Activated CD4-positive, alpha-beta T cell treated with anti-CD3 and anti-CD28 coated beads, Interleukin-2, amount 10 ng/mL, durations not matched to agents 7 days and 5 days (primary cell): ENCODE measurements at places on chromosomes 4 and X.

DNA sequence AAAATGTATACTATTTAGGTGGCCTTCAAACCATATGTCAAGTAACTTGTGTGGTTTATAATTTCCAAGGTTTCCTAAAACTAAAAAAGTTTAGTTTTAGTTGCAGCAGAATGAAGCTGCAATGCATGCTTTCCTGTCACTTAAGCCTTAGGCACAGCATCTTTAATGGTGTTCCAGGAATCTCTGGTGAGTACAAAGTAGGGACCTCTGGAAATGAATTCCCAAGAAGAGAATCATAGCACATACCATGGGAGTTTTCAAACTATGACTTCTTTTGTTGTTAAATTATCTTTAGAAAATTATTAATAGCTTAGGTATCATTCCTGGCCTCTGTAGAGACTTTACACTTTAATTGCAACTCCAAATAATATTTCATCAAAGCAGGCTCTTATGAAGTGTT, 1005.9 kb upstream of the PABPC4L start:
- DNase-seq = no peak

DNA sequence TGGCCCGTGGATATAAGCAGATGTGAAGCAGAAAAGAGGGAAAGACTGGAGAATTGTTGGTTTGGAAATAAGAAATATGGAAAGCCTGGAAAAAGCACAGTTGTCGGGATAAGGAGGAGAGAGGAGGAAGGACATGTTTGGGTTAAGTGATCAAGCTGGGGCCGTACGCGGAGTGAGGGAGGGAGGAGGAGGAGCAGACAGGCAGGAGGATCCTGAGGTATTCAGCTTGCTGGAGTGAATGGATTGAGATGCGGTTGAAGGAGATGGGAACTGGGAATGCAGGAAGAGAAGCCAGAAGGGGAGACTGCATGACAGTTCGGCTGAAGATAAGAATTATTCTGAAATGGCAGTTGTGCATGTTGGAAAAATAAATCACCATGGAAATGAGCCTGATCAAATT, 21.2 kb downstream of the ZFP42 start:
- no peak for DNase-seq

GRCh38 chrX:140141444-140142029, 176.2 kb upstream of the CXorf66 start:
- peak; percentile 29 for DNase-seq

DNA sequence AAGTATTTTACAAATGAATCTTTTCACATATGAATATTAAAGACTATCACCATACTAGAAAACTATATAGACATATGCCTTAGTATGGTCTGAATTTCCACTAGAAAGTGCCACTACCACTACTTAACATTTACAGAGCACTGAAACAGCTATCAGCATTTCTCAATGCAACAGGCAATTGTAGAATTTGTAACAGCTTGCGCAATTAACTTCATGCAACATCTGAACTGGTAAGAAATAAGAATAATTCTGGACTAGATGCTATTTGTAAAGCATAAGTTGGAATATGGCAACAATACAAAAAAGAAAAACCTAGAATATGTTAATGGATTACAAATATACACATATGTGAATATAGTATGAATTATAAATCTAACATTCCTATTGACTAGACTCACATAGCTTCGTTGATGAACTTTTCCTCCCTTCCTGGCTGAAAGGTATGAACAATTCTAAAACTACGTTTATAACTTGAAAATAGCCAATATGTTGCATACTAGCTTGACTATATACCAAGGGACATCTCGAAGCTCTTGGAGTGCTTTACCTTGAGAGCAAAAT, 82.0 kb downstream of the ATP8A1 start:
- DNase-seq = no peak

GRCh38 chrX:67437821-67438220, 106.0 kb upstream of the AR start:
- DNase-seq = no peak

DNA sequence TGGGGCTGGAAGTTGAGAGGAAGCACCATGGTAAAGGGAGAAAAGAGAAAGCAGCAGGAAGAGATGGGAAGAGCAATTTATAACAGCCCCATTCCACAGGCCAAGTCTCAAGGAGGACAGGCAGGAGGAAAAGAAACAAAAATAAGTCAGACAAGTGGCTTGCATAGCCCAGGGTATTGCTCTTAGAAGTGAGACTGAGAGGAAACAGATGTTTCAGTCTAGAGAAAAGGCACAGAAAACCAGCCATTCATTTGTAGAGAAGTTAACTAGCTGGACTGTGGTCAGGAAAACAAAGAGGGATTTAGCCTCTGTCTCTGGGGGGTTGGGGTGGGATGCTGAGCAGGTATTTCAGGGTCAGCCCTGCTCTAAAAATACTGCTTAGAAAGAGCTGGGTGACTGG, 175.0 kb upstream of the ARHGEF9 start:
- DNase-seq = no peak

DNA sequence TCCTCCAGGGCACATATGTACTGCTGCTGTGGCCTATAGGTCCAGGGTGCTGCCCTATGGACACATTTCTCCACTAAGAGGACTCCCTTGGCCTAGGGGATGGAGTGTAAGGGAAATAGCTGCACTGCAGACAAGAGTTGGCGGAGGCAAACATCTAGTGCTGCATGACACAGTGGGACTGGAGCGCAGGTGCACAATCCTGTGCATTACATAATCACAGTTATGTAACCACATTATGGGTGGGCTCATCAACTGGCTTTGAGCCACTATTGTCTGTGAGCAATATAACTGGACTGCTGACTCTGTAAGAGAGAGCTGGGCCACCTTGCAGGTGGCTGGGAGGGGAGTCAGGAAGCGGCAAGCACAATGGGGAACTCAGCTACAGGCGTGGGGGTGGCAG, 3.2 kb upstream of the TIGD2 start:
- no peak for DNase-seq

DNA sequence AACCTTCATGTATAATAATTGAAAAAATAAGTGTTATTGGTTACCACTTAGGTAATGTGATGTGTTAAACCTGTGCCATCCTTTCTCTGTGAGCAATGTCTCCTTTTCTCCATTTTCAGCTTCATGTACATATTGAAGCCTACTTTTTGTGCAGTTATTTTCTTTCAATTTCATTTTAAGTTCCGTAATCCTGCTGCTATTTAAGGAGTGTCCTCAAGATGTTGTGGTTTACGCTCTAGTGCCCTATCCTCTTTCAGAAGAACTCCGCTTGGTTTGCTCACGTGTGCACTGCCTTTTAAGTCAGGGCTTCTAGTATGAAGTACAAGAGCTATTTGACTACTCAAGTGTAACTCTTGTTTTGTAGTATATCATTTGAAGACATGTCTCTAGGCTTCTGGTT, 2253.2 kb upstream of the TENM3 start:
- no peak for DNase-seq

DNA sequence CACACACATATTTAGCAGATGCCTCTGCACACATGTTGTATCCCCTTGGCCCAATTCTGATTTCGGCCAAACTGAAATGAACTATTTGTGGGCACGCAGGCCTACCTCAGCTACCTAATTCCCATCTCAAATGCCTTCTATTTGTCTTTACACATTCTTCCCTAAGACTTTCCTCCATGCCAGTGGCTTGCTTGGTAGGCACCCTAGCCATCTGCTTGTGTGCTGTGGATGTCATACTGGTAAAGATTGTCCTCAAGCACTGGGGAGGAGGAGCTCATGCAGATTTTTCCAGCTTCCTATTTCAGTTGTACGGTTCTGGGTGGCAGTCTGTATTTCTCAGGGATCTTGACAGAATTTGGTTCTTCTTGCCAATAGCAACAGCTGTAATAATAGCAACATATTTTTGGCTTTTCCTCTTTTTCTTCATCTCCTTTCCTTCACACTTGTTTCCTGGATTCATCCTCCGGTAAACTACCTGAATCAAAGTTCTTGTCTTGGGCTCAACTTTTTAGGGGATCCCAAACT, 514.3 kb downstream of the ADGRL3 start:
- no peak for DNase-seq

- DNase-seq = no peak
Observed at GRCh38 chrX:31209005-31209628, 137.3 kb upstream of the FTHL17 start.

GRCh38 chrX:109878236-109878635, 124.7 kb upstream of the TMEM164 start:
- DNase-seq = no peak

DNA sequence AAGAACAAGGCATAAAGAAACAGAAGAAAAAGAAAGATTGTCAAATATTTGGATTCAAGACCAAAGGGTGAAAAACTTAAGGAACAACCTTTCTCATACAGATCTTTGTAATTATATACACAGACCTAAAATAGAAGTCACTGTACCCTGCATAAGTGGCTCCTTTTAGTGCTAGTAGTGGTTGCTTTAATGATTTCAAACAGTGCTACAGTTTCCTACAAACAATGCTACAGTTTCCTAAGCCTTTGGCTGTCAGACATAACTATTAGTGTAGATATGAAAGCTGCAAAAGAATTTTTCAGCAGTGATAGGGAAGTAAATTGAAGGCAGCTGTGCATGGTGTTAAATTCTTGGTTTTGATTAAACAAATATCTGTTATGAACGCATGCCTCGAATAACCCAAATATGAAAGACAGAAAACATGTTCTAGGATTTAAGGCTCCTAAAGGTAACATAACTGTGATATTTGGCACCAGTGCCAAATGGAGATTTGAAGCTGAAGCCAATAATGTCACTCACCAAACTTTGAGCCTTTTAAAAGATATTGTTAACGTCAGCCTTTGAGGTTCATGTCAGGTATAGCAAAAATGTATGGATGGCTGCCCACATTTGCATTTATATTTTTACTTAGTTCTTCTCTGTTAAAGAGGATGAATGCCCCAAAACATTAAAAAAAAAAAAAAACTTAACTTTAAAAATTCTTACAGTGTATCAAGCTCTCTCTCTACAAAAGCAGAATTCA, 36.6 kb downstream of the SMARCAD1 start:
- DNase-seq = no peak

DNA sequence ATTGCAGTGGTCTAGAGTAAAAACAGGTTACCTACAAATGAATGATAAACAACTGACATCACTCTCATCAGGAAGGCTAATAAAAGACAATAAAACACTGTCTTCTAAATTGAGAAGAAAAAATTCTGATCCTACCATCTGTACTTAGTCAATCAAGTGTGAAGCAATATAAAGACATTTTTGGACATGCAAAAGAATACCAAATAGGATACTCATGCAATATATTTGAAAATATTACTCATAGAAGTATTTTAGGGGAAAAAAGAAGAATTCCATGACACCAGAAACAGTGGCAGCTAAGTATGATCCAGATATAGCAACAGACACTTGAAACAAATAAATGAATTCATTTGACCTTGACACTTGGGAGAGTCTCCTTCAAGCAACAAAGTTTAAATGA, 63.8 kb upstream of the FAM120C start:
- DNase-seq = no peak

- peak; percentile 74 for DNase-seq
Observed at GRCh38 chr4:26885912-26886274, 25.3 kb downstream of the STIM2 start.

- no peak for DNase-seq
Observed at GRCh38 chr4:47271291-47271690, 192.2 kb downstream of the COMMD8 start.

DNA sequence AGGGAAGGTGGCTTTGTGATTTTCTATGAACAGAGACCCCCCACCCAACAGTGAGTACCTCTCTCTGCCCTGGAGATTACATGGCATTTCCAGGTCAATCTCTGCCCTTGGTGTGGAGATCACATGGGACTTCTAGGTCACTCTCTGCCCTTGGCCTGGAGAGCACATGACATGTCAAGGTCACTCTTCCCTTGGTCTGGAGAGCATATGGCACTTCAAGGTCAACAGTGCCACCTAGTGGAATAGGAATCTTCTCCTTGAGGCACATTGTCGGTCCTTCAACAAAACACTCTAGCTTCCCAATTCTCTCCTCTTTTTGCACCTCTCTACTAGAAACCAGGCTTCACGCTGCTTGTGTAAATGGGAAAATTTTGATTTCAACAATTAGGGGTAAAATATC, 66.2 kb upstream of the TACR3 start:
- DNase-seq = no peak

GRCh38 chr4:126682250-126682649, 950.5 kb upstream of the INTU start:
- no peak for DNase-seq

DNA sequence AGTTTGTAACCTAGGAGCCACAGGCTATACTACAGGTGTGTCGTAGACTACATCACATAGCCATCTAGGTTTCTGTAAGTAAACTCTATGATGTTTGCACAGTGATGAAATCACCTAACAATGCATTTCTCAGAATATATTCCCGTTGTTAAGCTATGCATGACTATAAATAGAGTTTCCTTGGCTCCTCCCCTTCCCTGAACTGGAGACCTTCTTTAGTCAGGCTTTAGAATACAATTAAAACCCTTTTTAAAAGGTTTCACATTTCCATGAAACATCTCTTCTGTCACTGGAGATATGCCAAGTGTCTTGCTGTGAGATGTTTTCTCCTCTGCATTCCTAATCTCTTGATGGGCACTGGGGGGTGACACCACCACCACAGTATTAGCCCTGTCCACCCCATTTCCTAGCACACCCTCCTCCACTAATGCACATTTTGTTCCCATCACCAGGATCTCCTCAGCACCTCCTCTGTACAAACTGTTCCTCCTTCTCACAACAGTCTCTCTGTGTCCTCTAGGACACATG, 334.6 kb upstream of the CPEB2 start:
- DNase-seq = no peak

DNA sequence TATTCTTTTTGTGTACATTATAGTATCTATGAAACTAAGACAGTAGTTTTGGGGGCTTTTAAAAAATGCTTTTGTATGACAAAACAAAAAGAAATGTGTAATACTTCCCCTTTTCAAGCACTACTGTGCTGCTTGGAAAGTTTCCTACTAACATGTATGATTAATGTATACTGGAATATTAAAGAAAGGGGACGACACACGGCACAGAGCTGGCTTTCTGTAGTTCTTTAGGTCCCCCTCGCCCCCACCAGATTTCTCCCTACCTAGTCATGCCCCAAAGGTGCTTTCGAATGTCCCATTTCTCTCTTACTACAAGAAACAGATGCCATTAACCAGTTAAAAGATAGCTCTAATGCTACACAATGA, 1.6 kb upstream of the AP1S2 start:
- DNase-seq = no peak

DNA sequence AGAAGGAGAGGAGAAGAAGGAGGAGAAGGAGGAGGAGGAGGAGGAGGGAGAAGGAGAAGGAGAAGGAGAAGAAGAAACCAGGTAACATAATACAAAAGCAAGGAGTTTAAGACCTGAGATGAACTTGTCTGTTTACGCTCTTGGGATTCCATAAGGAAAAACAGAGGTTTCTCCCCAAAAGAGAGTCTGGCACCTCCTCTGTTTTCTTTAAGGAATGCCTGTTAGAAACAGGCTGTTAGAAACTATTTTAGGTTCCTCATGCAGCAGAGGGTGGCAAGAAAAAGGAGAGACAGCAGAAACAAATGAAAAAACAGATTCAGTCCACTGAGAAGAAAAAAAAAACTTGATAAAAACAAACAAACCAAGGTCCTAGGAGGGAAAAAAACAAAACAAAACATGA, 10.3 kb upstream of the FHDC1 start:
- DNase-seq = no peak

DNA sequence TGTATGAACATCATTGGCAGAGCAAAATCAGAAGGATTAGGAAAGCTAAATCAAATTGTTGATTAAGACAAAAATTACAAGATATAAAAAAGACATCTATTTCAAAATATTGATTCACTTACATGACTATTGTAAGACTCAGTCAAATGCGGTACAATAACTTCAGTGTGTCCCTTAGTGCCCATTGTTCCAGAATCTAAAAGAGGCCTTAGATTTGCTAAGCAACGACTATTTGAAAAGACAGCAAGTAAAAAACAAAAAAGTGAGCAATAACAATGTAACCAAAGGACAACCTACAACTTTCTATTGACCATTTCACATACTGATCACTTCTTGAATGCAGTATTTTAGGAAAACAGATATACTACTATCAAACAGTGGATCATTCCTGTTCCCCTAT, 65.6 kb downstream of the UBA6 start:
- DNase-seq = no peak
